ENCODE measurements at places on chromosomes 2 and 18. TPM values are rescaled to one million over a fixed set of nuclear protein-coding genes. Genes with fewer than 3 reads are reported as not detected.

DNA sequence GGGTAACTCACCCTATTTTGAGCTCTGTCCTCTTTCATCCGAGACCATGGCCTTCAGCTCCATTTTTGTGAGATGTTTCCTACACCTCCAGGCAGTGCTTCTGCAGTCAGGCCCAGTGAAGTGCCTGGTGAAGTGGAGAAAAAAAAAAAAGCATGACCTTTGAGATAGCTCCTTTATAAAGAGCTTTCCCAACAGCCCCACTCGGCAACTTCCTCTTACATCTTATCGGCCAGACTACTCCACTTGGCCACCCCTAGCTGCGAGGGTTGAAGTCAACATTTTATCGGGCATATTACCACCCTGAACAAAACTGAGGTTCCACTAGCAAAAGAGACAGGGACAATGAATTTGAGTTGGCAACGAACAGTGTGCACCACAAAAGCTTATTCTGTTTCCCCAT, 124.8 kb upstream of the RNF152 start:
- DNase-seq: no peak

GRCh38 chr2:122815120-122815519, 1059.7 kb downstream of the TSN start:
- no peak for DNase-seq

DNA sequence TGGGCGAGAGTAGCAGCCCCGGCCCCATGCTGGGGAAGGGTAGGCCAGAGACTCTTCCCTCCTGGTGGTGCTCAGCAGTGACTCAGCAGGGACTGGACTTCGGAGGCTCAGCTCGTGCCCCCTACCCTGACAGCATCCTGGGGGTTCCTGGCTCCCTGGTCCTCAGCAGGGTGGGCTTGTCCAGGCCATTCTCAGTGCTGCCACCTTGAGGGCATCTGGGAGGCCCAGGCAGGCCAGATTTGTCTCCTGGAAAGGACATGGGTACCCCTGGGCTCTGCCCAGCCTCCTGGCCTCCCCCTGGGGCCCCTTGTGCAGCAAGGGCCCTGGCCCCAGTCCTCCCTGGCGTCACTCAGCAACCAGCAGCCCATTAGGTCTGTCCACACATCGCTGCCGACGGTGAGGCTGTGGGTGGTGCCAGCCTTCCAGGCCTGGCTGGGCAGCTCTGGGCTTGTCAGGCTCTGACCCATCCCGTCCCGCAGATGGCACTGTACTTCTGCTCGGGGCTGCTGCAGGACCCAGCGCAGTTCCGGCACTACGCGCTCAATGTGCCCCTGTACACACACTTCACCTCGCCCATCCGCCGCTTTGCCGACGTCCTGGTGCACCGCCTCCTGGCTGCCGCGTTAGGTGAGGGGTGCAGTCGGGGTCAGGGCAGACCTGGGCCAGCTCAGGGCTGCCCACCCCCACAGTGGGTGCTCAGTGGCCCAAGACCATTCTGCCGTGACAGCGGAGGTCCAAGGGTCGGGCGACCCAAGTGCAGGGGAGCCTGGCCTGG, 45.0 kb upstream of the ALPP start:
- no peak for DNase-seq

- no peak for DNase-seq
Observed at GRCh38 chr2:126863336-126864015, 35.2 kb upstream of the TEX51 start.

DNA sequence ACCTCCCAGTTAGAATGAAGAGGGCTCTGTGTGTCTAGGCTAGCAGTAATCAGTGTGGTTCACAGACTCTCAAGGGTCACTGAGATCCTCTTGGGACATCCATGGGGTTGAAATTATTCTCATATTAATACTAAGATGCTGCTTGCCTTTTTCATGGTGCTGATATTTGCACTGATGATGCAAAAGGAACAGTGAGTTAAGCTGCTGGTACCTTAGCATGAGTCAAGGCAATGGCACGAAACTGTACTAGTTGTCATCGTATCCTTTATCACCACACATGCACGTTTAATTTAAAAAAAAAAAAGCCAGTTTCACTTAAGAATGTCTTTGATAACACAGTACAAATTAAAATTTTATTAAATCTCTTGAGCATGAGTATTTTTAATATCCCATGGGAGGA, 151.9 kb upstream of the TANK start:
- no peak for DNase-seq

The CCDC74A gene
- 2.3 TPM for total RNA-seq

- DNase-seq: no peak
Observed at GRCh38 chr2:202270487-202270886, 4.9 kb downstream of the NOP58 start.

Measured in T-cell (primary cell).